ENCODE measurements at places on chromosomes 11 and 22.

- DNase-seq, result no peak
Observed at GRCh38 chr11:93193731-93194130, 4.1 kb downstream of the SLC36A4 start.

GRCh38 chr11:103676413-103676812 lies 360.0 kb upstream of the DDI1 start:
- no peak for DNase-seq

GRCh38 chr22:28792491-28793383 lies 7.6 kb downstream of the XBP1 start:
- peak; percentile 76 for DNase-seq

- no peak for DNase-seq
Observed at GRCh38 chr11:75541193-75542087, 15.7 kb upstream of the GDPD5 start.

DNA sequence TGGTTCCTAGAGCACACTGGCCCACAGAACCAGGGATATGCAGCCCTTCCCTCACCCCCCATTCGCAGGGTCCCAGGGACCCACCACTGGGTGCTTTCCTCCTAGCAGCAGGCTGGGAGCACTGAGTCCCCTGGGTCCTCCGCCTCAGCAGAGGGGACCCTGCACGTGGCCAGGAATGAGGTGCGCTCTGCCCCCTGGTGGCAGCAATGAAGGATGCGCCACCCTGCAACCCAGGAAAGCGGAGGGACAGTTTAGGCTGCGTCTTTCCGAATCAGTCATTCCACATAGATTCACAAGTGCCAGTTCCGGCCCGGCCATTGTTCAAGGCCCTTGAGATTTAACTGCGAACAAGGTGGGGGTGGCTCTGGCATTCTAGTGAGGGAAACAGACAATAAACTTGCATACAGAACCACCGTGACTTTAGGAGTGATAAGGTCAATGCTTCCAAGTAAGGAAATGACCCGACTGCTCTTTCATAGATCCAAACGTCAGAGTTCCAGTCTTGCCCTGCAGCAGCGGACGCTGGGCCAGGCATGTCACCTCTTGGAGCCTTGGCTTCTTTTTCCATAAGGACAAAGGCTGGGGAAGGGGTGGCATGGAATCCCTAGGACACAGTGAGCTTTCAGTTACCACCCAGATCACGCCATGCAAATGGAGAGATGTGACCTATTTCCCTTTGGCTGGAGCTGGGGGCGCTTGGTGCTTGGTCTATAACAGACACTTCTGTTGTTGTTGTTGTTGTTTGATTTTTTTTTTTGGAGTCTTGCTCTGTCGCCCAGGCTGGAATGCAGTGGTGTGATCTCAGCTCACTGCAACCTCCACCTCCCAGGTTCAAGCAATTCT lies 7.7 kb downstream of the RIN1 start:
- peak; percentile 68 for DNase-seq

DNA sequence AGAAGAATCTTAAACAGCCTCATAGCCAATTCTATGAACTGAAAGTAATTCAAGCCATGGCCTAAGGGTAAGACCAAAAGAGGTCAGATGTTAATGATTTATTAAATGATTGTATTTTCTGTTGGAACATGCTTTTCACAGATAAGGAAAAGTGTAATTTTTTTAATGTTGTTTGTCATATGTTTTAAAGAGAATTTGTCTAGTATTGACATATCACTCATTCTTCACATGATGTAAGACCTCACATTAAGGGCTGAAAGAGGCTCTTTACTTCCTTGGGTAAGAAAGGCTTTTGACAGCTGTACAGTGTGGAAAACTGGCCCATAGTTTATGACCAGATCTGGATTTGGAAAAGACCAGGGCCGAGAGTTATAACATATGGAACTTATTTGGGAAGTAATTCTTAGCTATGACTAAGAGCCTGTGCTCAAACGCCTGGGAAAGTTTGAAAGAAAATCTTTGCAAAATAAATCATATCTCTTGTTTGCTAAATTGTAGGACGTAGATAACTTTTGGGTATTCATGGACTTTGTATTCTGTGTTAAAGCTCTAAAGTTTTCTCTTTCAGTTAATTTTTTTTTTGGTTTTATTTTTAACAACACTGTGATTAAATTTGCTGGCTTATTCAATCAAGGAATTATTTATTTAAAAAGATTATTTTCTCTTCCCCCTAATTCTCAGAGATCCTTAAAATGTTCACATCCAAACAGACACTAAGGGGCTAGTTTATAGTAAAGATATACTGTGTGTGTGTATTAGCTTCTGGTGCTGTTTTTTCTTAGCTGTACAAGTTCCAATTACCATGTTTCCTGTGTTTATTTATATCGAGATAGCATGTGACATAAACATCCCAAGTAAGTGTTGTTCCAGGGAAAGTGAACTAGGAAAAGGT lies 162.2 kb downstream of the ARHGAP42 start:
- DNase-seq, result no peak

GRCh38 chr11:1814691-1815090 lies 20.1 kb upstream of the SYT8 start:
- no peak for DNase-seq

GRCh38 chr11:72562431-72562830 lies 111.8 kb downstream of the PDE2A start:
- DNase-seq, result no peak

DNA sequence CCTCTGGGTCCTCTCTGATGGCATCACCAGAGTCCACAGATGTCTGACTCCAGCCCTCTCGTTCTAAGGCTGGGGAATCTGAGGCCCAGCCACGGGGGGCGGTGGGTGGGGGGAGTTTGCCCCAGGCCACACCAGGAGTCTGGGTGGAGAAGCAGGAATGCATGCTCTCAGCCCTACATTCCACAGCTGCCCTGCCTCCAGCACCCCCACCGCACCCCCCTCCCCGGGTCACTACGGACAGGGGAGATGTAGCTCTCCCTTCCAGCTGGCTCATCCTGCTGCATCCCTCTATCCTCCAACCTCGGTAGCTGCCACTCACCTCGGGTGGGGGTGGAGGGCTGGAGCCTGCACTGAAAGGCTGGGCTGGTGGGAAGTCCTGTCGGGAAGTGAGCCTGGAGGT lies 2.3 kb upstream of the PVALB start:
- no peak for DNase-seq

DNA sequence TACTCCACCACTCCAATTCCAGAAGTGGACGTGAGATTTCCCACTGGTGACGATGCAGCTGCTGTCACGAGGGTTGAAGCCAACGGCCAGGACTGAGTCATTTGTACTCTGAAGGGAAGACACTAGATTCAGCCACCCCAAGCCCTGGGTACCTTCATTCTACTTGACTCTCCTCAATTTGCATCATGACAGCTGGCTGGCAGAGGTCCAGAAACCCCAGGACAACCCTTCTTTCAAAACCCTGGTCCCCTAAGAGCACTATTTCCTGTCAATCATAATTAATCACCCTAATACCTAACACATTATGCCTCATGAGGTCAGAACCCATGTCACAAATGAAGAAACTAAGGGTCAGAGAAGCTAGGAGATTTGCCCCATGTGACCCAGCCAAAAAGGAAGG lies 4.9 kb downstream of the EML3 start:
- DNase-seq, result no peak

GRCh38 chr11:68431984-68432645 lies 28.4 kb upstream of the PPP6R3 start:
- DNase-seq, result no peak

DNA sequence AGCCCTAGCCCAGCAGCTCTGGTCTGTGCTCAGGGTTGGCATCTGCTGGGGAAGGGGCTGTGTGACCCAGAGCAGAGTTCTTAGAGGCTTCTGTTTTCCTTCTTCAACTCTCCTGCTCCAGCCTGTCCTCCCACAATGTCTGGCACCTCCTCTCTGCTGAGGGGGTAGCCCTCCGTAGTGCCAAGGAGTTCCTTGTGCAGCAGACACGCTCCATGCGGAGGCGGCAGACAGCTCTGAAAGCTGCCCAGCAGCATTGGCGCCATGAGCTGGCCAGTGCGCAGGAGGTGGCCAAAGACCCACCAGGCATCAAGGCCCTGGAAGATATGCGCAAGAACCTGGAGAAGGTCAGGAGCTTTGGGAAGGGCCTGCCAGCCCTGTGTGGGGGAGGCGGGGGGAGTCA lies 69.3 kb downstream of the CEP164 start:
- DNase-seq, result no peak

GRCh38 chr11:9714272-9714940 lies 50.5 kb downstream of the SWAP70 start:
- DNase-seq, result no peak

- no peak for DNase-seq
Observed at GRCh38 chr11:127118811-127119210, 118.2 kb upstream of the KIRREL3 start.

DNA sequence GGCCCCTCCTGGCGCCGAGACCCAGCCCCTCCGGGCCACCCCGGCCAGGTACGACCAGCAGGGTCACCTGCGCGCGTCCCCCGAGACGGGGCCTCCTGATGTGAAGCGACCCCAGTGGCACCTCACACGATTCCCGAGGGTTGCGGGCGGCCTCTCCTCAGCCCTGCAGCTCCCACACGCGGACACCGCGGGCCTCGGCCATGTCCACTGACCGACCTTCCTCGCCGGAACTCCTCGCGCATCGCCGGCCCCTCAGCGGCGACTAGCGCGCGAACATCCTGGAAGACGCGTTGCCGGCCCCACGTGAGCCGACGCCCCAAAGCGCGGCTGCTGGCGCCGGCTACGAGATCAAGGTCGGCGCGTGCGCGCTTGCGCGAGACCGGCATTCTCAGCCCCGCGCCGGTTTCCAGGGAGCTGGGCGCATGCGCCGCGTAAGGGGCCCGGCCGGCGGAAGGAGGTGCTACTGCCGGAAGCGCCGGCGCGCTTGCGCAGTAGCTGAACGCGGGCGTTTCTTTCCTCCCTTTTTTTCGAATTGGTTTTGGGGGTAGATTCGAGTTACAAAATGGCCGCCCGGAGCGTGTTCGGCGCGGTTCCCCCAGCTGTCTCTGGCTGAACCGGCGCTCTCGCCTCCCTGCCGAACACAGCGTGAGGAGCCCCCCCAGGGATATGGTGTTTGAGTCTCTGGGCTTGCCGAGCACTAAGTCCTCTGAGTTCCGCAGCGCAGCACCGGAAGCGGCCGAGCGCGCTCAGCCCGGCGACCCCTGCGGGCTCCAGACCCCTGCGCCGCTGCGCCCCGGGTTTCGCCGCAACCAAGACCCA lies at the start of gene NUP50:
TSS of gene NUP50 (plus strand) at position 475 of the 819 bp plus-strand sequence. CDS start 4,253 bp downstream, outside the sequence.
- DNase-seq, result peak; percentile 94

GRCh38 chr22:36048911-36049677 lies 20.5 kb upstream of the RBFOX2 start:
- no peak for DNase-seq

- no peak for DNase-seq
Observed at GRCh38 chr11:13256216-13256615, 21.4 kb upstream of the BMAL1 start.

DNA sequence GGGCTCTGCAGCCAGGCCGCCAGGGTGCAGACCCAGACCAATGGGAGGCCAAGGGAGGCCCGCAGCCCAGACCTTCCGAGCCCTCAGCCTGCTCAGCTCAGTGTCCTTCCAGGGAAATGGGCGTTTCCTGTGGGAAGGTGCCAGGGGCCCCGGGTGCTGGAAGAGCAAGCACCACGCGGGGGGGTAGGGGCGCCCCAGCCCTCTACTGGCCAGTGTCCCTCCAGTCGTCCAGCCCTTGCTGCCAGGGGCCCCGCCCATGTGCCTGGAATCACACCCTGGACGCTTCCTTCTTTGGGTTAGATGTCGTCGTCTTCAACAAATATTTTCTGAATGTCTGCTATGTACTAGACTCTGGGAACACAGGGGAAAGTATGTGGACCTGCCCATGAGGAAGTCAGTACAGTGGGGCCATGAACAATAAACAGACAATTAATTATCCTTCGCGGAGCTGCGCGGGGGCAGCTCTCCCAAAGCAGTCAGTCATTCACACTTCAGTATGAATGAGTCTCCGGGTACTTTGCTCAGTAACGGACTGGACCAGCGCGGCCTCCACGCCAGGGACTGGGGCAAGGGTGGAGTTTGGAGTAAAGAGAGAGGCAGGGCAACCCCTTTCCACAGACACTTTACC lies 60.2 kb downstream of the CDKN1C start:
- peak; percentile 79 for DNase-seq

GRCh38 chr11:62013537-62014476 lies 46.4 kb upstream of the FTH1 start:
- DNase-seq, result peak; percentile 62

DNA sequence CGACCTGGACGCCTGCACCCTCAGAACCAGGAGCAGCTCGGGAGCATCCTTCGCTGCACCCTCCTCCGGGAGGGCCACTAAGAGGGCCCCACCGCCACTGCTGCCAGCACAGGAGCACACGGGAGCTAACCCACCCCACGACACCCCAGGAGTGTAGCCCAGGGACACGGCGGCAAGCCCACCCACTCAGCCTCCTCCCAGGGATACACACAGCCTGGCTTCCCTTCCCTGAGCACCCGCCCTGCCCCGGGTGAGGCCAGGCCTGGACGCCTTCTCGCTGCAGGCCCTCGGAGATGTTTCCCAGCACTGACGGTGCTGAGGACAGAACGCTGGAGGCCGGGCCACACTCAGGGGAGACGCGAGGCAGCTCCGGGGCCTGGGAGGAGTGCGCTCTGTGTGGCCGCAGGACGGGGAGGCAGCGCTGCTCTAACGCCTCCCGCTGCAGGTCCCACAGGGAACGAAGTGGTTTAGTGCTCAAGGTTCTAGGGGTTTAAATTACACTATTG lies 190.4 kb downstream of the BRD1 start:
- no peak for DNase-seq

DNA sequence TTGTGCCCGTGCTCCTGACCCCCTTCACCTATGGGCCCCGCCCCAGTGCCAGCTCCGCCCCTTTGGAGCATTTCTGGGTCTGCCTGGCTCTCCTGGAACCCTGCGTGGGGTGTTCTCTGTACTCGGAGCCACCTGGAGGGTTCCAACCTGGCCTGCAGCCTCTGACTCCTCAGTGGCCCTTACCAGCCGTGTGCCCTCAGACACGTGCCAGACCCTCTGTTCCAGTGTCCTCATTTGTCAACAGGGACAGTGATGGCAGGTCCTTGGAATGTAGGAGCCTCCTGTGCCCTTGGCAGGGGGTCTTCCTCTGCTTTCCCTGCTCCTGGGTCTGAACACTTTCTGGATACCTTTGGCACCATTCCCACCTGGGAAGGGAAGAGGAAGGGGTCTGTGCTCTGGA lies 96.4 kb downstream of the CACNA1I start:
- no peak for DNase-seq

DNA sequence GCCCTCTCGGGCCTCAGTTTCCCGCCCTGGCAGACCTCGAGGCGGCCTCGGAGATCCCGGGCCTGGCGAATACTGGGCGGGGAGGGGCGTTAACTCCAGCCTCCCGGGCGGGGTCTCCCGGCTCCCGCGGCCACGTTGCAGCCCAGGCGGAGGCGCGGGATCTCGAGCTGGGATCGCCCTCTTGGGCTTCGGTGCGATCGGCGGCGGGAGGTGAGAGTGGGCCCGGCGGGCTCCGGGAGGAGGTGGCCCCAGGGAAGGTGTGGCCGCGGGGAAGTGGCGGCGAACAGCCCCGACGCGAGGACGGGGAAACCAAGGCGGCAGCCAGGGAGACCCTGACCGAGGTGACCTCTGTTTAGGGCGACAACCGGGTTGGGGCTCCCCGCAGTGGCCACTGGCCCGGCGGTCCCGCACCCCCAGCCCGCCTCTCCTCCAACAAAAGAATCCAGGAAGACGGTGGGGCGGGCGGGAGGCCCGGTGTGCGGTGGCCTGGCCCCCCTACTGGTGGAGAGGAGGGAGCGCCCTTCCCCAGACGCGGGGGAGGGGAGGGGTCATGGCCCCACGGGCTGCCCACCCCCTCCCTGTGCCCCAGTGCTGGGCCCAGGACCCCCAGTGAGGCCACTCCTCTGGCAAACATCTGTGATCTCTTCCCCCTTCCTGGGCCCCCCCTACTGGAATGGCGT lies at the start of gene PHETA2:
TSS of gene PHETA2 (plus strand) at position 117 of the 680 bp plus-strand sequence. CDS start 3,046 bp downstream, outside the sequence.
- no peak for DNase-seq
